ENCODE measurements at places on chromosomes 6 and 20.

DNA sequence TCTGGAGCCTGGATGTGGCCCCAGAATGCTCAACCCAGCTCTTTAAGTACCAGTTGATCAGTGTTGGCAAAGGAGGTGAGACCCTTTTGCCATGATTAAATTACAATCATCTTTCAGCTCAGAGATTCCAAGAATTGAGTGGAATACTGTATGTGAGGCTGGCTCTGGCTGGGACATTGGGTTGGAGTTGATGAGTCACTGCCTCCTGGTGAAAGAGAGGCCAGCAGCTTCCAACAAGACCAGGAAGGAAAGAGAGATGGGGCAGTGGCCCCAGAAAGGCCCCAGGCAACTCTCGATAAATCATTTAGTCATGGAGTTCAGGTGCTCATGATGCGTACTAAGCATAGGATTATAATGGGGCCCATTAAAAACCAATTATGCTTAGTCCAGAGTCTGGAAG lies 2.1 kb downstream of the TGM6 start:
- DNase-seq = no peak

- no peak for DNase-seq
These were observed 45.9 kb downstream of the PLAGL1 start for GRCh38 chr6:143961886-143962878.

GRCh38 chr20:14446446-14446845 lies 109.0 kb upstream of the FLRT3 start:
- DNase-seq = no peak

DNA sequence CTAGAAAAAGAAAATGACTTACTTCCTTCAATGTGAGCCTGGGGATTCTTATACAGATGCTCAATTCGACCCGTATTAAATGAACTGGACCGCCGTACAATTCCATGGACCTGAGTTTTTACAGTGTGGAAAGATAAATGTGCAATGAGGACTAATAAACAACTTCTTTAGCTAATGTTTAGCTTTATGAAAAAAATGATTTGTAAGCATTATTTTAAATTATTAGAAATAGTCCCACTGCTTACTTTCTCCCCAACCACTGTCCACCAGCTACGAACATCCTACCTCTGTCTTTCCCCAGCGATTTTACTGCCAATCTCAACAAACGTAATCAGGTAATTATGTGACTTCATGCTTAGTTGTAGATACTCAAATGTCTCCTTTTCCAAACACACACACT lies 128.0 kb downstream of the GMDS start:
- no peak for DNase-seq

DNA sequence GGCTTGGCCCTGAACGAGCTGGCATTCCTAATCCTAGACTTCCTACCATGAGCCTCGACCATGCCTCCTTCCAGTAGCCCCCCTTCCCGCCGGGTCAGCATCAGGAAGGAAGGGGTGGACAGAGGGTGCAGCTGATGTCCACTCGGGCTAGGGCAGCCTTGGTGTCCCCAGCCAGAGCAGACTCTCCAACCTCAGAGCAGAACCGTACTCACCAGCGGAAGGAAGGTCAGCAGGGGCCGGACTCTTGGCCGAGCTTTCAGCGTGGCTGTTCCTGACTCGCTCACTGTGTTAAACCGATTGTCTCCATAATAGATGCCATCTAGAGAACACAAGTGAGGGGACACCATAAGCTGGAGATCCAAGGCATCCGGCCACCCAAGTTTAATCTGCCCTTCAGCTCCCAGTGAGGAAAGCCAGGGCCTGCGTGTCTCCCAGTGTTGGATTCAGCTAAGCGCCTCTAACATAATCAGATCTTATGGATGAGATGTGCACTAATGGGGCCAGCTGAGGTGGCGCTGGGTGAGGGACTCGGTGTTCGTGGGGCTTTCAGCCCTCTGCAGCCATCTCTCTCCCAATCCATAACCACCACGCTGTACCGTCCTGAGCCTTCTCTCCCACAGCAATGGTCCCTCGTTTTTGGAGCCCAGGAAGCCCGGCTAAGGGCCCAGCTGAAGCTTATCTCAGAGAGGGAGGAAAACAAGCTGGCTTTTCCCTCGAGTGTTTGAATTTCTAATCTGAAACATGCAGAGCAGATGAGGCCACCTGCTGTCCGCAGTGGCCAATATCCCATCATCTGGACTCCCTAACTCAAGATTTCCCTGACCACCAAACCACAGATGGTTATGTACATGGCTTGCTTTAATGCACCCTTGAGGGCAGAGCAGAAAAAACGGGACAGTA lies 13.7 kb downstream of the C6orf132 start:
- no peak for DNase-seq

GRCh38 chr6:166977621-166978525 lies 21.3 kb upstream of the CEP43 start:
- no peak for DNase-seq

- DNase-seq = peak; percentile 66
These were observed at the start of gene SNAP25 for GRCh38 chr20:10218536-10219451. Gene SNAP25, plus strand, starts transcription at chr20:10218830. Its CDS starts 56,662 bp downstream, at chr20:10275492.

- no peak for DNase-seq
These were observed 43.6 kb downstream of the DLL1 start for GRCh38 chr6:170247178-170247701.

Measured in erythroblast (primary cell).